ENCODE measurements at places on chromosomes 1 and 21.

DNA sequence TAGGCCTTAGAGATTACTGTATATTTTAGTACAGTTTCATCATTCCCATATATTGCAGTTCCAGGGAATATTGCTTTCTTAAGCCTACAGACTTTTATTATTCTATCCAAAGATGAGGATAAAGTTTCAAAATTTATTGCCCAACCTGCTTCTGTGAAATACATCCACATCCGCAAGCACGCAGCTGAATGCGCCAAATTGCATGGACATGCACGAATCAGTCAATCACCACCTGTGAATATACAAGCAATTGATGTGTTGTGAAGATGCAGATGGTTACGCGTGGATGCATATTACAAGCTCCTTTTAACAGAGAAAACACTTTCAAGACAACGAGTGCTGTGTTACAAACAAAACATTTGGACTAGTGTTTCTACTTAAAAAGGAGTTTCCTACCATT is 577.8 kb upstream of the PLXNA2 start:
- DNase-seq = no peak

GRCh38 chr21:19440792-19441655 is 1037.4 kb upstream of the TMPRSS15 start:
- DNase-seq = no peak

DNA sequence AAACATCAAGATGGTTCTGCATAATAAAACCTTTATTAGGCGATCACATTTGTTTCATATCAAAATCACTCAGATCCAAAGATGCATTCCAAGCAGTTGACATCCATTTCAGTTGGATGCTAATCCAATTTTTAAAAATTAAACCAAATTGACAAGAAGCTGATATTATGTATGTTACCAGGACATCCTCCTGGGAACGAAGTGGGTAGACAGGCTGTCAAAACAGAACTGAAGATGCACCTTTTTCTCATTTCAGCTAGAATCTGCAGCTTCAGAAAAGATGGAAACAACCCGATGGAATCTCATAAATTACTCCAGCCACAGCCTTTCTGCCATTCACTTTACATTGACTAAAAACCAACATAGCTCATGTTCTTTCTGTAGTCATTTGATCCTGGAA is 268.4 kb downstream of the PLPP3 start:
- no peak for DNase-seq

GRCh38 chr1:40914927-40915569 is 52.9 kb upstream of the CITED4 start:
- no peak for DNase-seq

- no peak for DNase-seq
These were observed 132.9 kb upstream of the ERG start for GRCh38 chr21:38631206-38631605.

DNA sequence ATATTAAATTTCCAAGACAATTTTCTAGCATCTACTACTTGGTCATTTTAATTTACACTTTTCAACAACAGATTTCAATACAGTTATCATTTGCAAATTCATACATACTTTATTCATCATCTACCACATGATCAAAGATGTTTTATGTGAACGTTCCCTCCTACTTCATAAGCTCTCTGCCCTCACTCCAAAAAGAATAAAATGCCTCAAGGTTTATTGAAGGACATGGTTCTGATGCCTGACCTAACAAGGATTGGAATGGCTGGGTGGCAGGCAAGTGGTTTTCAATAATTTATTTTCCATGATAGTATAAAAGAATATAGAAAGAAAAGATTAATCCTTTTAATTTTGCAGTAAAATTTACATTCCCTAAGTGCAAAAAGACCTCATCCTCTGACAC is 5.4 kb downstream of the CDKN2C start:
- DNase-seq = no peak

DNA sequence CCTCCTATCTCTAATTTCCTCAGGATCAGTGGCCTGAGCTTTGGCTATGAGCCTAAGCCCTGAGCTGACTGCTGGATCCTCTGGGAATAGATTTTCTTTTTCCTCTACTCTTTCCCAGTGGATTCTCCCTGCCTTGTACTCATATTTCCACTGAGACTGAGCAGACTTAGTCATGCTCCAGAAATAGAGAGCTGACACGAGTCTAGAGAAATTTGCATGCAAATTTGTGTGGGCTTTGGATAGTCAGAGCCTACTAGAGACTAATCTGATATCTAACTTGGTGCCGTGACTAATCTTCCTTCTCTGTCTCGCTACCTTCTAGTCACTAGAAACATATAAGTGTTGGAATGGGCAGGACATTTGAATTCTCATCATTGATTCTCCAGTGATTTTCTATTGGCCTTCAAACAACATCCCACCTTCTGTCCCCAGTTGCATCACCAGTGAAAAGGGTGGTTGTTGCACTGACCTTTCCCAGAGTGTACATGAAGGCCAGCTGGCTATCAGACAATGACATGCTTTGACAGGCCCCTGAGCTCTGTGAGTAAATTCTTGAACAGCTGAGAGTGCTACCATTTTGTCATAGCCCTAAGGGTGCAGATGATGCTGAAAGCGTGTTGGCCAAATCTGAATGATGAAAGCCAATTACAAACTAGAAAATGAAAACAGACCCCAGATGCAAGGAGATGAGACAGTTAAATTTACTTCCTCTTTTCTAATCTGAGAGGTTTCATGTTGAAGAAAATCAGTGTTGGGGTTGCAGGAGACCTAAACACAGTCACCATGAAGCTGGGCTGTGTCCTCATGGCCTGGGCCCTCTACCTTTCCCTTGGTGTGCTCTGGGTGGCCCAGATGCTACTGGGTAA is at the start of gene FCRLA:
TSS of gene FCRLA (plus strand) at position 748 of the 866 bp plus-strand sequence. CDS start at position 784, 36 bp downstream.
- no peak for DNase-seq

GRCh38 chr1:233972951-233973635 is 68.6 kb downstream of the SLC35F3 start:
- DNase-seq = no peak

DNA sequence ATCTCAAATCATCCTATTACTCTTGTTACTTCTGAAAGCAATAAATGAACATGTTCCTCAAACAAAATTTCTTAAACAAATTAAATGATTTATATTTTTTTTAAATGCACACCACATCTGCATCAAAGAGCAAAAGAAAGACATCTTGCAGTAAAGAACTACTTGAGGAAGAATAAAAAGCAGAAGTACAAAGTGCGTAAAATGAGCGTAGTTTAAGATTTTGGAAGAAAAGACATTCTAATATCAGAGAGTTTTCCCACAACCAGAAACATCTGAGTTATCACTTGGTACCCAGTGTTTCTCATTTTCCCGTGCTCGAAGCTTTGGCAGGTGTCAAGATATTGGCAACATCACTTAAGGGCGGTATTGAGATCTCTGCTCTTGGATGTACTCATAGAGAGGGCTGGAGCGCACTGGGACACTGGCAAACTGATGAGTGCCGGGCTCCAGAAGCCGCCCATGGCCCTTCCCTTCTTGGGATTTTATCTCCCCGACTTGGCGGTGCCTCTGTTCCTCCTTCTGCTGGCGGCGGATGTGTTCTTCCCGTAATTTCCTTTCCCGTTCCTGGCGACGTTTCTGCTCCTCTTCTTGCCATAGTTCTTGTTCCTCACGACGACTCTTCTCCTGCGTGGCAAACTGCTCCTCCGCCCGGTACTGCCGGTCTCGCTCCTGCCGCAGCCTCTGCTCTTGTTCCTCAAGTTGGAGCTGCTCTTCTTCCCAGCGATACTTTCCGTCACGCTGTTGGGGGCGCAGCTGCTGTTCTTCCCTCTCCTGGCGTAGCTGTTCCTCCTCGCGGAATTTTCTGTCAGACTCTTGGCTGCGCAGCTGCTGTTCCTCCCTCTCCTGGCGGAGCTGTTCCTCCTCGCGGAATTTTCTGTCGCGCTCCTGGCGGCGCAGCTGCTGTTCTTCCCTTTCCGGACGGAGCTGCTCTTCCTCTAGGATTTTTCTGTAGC is 7.9 kb downstream of the TCHH start:
- DNase-seq = no peak

GRCh38 chr1:78672428-78672827 is 22.8 kb downstream of the IFI44 start:
- no peak for DNase-seq

DNA sequence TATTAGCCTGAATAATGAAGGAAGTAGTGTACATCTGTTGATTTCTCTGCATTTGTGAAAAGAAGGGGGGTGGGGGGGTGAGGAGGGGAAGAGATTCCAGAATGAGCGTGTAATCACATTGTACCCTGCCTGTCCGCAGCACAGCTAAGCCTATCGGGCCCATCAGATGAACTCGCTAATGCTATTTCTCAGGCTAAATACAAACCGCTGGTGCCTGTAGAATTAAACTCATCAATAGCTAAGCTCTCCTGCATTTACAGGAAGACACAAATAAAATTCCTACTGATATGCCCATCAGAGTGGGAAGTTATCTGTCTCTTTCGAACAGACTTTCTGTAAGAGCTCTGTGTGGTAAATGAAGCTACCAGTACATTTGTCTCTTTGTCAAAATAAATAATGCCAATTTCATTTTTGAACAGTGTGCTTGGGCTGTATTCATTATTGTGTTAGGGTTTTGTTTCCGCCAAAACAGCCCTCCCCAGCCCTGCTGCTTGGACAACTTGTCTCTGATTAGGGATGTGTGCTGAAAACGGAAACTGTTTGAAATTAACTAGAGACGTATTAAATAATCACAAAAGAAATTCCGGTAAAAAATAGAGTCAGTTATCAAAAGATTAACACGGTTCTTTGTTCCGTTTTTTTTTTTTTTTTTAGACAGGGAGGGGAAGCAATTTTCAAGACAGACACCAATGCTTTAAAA is 305.4 kb downstream of the TTLL7 start:
- no peak for DNase-seq

- DNase-seq = no peak
These were observed 843.2 kb downstream of the AMY1C start for GRCh38 chr1:104592926-104593325.

GRCh38 chr1:21174230-21174629 is 2.5 kb downstream of the EIF4G3 start:
- no peak for DNase-seq

GRCh38 chr1:211843507-211844298 is 13.1 kb upstream of the LPGAT1 start:
- no peak for DNase-seq

DNA sequence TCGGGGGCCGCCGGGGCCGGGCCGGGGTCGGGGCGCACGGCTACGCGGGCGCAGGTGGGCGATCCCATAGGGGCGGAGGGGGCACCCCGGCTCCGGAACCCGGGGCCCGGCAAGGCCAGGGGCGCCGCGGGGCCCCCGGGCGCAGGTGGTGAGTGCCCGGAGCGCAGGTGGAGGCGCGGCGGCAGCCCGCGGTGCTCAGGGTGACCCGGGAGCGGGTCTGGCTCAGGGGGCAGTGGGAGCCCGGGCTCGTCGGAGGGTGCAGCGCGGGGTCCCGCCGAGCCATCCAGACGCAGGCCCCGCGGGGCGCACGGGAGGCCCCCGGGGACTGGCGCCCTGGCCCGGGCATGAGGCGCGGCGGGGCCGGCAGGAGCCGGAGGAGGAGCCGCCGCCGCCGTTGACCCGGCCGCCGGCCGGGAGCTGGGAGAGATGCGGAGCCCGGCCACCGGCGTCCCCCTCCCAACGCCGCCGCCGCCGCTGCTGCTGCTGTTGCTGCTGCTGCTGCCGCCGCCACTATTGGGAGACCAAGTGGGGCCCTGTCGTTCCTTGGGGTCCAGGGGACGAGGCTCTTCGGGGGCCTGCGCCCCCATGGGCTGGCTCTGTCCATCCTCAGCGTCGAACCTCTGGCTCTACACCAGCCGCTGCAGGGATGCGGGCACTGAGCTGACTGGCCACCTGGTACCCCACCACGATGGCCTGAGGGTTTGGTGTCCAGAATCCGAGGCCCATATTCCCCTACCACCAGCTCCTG is 489 bp downstream of the CELSR2 start:
- DNase-seq = no peak

DNA sequence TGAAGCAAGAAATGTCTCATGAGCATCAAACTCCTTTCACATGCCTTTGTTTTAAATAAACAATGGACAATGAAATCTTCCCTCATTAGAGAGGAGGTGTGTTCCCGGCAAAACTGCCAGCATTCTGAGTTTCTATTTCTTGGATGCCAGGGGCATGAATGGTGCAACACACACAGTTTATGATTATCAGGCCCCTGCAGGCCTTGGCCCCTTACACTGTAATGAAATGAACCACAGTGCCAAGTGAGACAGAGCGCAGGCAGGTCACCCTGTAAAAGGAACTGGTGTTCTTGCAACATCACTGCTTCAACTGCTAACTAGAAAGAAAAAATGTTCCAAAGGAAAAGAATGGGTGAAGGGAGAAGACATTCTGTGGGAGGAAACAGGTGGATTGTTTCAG is 3.8 kb upstream of the PIGC start:
- DNase-seq = no peak

DNA sequence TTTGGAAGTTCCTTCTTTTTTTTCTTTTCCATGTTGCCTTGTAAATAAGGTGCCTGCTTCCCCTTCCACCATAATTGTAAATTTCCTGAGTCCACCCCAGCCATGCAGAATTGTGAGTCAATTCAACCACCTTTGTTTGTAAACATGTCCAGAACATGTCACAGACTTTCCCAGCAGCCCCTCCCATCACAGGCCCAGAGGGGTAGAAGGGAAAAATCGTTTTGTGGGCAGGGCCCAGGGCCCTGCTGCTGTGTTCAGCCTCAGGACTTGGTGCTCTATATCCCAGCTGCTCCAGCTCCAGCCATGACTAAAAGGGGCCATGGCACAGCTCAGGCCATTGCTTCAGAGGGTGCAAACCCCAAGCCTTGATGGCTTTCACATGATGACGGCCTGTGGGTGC is 384.6 kb upstream of the NCAM2 start:
- DNase-seq = no peak

DNA sequence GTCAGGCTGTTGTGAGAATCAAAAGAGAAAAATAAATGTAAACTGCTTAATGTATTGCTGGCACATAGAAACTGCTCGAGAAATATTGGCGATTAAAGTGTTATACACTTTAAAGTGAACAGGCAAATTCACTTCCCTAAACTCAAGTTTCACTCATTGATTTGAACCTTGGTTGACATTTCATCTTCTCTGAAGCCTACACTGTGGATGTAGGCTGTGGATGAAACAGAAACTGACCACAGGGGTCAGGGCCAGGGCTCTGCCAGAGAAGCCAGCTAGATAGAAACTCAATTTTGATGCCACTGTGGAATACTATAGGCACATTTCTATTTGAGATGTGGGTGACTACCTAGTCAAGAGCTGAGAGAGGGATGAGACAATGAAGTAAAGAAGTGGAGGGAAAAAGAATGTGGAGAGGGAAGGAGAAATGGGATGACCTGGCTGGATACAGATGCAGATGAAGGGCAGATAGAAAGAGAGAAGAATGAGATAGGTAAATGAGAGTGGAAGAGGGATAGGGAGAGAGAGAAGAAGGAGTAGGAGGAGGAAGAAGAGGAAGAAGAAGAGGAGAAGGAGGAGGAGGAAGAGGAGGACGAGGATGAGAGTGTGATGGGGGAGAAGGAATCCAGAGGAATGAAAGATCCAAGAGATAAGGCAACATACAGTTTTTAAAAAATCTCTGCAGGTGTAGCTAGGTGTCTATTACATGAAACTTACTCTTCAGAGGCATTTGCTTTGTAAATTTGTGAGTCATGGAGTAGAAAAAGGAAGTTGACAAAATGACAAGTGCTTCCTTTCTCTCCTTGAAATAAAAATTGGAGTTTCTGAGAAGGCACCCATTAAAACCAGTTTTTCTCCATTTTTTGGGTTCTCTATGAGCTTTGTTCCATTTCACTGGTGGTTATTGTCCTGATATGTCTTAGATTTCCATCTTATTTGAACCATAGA is 17.4 kb upstream of the CD1D start:
- no peak for DNase-seq

Data from activated CD8-positive, alpha-beta memory T cell treated with anti-CD3 and anti-CD28 coated beads for 48 hours (primary cell).